ENCODE measurements at places on chromosomes 7 and 10.

DNA sequence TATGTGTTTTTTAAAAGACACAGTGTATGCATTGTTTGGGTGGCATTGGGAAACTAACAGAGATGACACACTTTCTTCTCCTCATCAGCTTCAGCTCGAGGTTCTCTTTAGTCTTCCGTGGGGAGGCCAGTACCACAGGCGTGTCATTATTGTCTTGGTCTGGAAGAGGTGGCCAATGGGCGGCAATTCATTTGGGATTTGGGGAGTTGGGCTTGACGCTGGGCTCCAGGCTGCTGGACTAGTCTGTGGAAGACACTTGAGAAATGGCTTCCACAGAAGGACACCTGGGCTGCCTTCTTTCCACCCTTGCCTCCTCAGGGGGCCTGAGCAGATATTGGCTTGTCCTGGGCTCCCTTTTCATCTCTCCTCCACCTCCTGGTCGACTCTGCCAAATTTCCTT is 192.2 kb downstream of the SH2D4B start:
- no peak for DNase-seq

- DNase-seq = no peak
Observed at GRCh38 chr7:80618096-80618495, 20.3 kb upstream of the CD36 start.

- no peak for DNase-seq
Observed at GRCh38 chr10:18619016-18619415, 32.4 kb downstream of the NSUN6 start.

DNA sequence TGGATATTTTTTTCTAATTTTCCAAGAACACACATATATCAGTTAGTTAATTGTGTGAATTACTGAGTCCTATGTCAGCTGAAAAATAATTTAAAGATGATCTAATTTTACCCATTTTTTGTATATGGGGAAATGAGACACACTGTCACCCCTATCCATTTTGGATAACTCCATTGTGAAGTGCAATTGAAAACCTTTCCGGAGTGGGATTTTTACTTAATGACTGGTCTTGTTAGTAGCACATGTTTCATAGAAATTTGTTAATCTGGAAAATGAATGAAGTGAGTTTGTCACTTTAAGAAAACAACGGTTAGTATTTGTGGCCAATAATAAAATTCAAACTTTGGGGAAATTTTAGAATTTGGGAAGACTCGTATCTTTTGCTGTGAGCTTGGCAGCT is 2.0 kb downstream of the GARS1 start:
- DNase-seq = no peak

- DNase-seq = no peak
Observed at GRCh38 chr7:16660702-16661464, 14.9 kb downstream of the BZW2 start.

DNA sequence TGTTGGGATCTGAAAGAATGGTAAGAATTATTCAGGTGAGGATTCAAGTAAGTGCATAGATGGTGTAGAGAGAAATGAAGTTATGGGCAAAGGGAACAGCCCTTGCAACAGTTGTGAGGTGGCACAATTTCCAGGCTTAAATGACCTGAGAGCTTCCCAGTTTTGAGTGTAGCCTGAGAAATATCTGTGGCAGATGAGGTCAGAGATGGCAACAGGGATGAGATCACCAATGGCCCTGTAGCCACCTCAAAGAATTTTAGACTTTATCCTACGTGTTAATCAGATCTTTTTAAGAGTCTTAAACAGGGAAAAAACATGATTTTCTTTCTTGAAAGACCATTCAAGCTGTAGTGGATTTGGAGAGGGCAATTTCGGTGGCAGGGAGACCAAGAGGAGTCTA is 1.9 kb upstream of the NRF1 start:
- DNase-seq = no peak

DNA sequence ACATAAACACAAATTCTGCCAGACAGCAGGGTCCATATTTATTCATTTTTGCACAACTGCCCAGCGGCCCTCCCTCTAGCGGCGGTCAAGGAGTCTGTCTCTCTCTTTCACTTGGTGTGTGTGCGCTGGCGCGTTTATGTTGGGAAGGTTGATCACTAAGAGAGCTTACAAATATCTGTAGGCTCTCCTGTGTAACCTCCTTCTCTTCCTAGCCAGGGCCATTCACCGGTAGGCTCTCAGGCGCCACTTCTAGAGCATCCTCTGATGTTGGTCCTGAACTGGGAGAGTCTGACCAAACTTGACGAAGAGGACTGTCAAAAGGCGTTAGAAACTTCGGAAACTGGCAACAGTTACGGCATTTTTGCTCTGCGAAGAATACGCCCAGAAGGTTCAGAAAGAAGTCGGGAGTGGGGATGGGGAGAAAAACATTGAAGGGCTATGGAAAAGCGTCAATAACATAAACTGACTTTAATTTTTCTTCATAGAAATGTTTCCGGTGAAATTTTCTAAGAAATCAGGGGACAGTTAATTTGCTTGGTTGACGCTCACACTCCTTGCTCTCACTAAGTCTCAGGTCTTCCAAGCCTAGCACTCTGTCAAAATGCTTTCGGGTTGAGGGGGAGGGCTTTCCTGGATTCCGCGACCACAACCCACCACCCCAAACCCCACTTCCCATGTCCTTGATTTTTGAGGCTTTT is 731.1 kb downstream of the ZWINT start:
- DNase-seq = peak; percentile 63

Data from H9 (cell line).